Diencephalon (tissue), 1 donor: ENCODE measurements at places on chromosomes 7 and 10. TPM values are rescaled to one million over a fixed set of nuclear protein-coding genes. Genes with fewer than 3 reads are reported as not detected.

Gene GPNMB
- 7.2 TPM for total RNA-seq

Gene MSS51
- 3.5 TPM for total RNA-seq

Gene EXOSC1
- 43.4 TPM for total RNA-seq

Gene CYP2E1
- 18.0 TPM for total RNA-seq

Gene TMEM273
- total RNA-seq = 2.1 TPM

Gene PRPS1L1
- not detected for total RNA-seq

Gene KCNIP2
- total RNA-seq = 17.1 TPM

Gene PILRA
- 1.2 TPM for total RNA-seq

Gene MACC1
- 0.23 TPM for total RNA-seq

Gene EBF3
- 19.6 TPM for total RNA-seq

Gene UCMA
- not detected for total RNA-seq

Gene CCT6A
- 182 TPM for total RNA-seq
